A549 treated with DMSO at 1 μM for 4 hours (cell line): ENCODE measurements at places on chromosomes 1 and 21. TPM values are rescaled to one million over a fixed set of nuclear protein-coding genes. Genes with fewer than 3 reads are reported as not detected.

Gene UMODL1
- not detected in 5 replicates for total RNA-seq

Gene GBP2
- 0.61 to 1.1 TPM (median 1.0 TPM) in 5 replicates for total RNA-seq

Gene HLX
- total RNA-seq = 3.9 to 5.0 TPM (median 4.8 TPM) in 5 replicates

Gene VN1R5
- not detected in 5 replicates for total RNA-seq

Gene CFHR4
- total RNA-seq = not detected in 5 replicates

Gene OR2L8
- total RNA-seq = not detected in 5 replicates

Gene ACTN2
- 0.01 to 0.10 TPM (median 0.09 TPM) in 3 of 5 replicates, not detected in the others for total RNA-seq

Gene RNU1-3
- 7.3 TPM in 1 of 5 replicates, not detected in the others for total RNA-seq

Gene PPIAL4G
- not detected in 5 replicates for total RNA-seq

Gene GJB5
- total RNA-seq = 0.12 TPM in 2 of 5 replicates, not detected in the others

Gene ZNF648
- total RNA-seq = not detected in 5 replicates

Gene UTP25
- 11.6 to 14.1 TPM (median 13.3 TPM) in 5 replicates for total RNA-seq

Gene TRIM17
- total RNA-seq = not detected in 5 replicates

Gene BRINP2
- 0.06 to 0.20 TPM (median 0.09 TPM) in 5 replicates for total RNA-seq

Gene OR6K2
- total RNA-seq = not detected in 5 replicates

Gene VWA5B1
- total RNA-seq = not detected in 5 replicates

Gene CD164L2
- total RNA-seq = not detected in 5 replicates

Gene KRTAP21-2
- not detected in 5 replicates for total RNA-seq

Gene FCRL6
- not detected in 5 replicates for total RNA-seq

Gene RUNX1
- 9.2 to 12.4 TPM (median 11.7 TPM) in 5 replicates for total RNA-seq

Gene LCE3D
- total RNA-seq = 0.69 to 1.3 TPM (median 0.88 TPM) in 5 replicates

Gene GPN2
- total RNA-seq = 18.5 to 27.5 TPM (median 25.9 TPM) in 5 replicates

Gene OR2AK2
- not detected in 5 replicates for total RNA-seq

Gene TTLL10
- total RNA-seq = not detected in 5 replicates

Gene LRIF1
- 17.1 to 23.7 TPM (median 21.4 TPM) in 5 replicates for total RNA-seq

Gene TFAP2E
- 0.35 to 0.77 TPM (median 0.47 TPM) in 5 replicates for total RNA-seq

Gene ETNK2
- total RNA-seq = 3.2 to 3.9 TPM (median 3.5 TPM) in 5 replicates

Gene SLC22A15
- 0.50 to 1.1 TPM (median 0.52 TPM) in 5 replicates for total RNA-seq

Gene CNR2
- total RNA-seq = not detected in 5 replicates

Gene SMIM1
- 0.74 to 2.5 TPM (median 1.1 TPM) in 5 replicates for total RNA-seq

Gene SELE
- total RNA-seq = not detected in 5 replicates

Gene SPRR2E
- not detected in 5 replicates for total RNA-seq

Gene PCSK9
- 3.8 to 4.6 TPM (median 4.1 TPM) in 5 replicates for total RNA-seq

Gene C4BPA
- 0.48 to 1.0 TPM (median 0.64 TPM) in 5 replicates for total RNA-seq

Gene MEX3A
- total RNA-seq = 1.4 to 3.0 TPM (median 2.5 TPM) in 5 replicates

Gene MYCL
- total RNA-seq = 1.1 to 1.6 TPM (median 1.3 TPM) in 5 replicates

Gene ST7L
- total RNA-seq = 10.6 to 13.2 TPM (median 11.6 TPM) in 5 replicates

Gene MAN1C1
- total RNA-seq = 0.21 to 0.30 TPM (median 0.24 TPM) in 5 replicates

Gene CELA3B
- total RNA-seq = not detected in 5 replicates

Gene RGL1
- total RNA-seq = 0.91 to 1.1 TPM (median 0.95 TPM) in 5 replicates

Gene WLS
- total RNA-seq = 16.7 to 20.6 TPM (median 19.7 TPM) in 5 replicates

Gene TESK2
- 0.30 to 0.39 TPM (median 0.34 TPM) in 5 replicates for total RNA-seq

Gene ADGRL4
- not detected in 5 replicates for total RNA-seq

Gene LINGO4
- total RNA-seq = not detected in 5 replicates

Gene KRTAP19-3
- total RNA-seq = not detected in 5 replicates

Gene TMCO4
- 3.9 to 7.6 TPM (median 6.7 TPM) in 5 replicates for total RNA-seq

Gene S100A1
- 0.15 to 0.83 TPM (median 0.47 TPM) in 5 replicates for total RNA-seq

Gene SMG7
- 38.6 to 48.3 TPM (median 43.5 TPM) in 5 replicates for total RNA-seq

Gene FTCD
- 0.08 to 0.16 TPM in 2 of 5 replicates, not detected in the others for total RNA-seq

Gene GPR3
- total RNA-seq = 1.7 to 2.4 TPM (median 1.9 TPM) in 5 replicates

Gene BLACAT1
- 0.03 to 0.07 TPM in 2 of 5 replicates, not detected in the others for total RNA-seq

Gene LAMTOR5
- 167 to 196 TPM (median 186 TPM) in 5 replicates for total RNA-seq

Gene LPAR3
- 0.10 to 0.46 TPM (median 0.32 TPM) in 5 replicates for total RNA-seq

Gene LRRC53
- not detected in 5 replicates for total RNA-seq

Gene IFI16
- total RNA-seq = 3.8 to 4.7 TPM (median 4.0 TPM) in 5 replicates
